ENCODE measurements at places on chromosomes 13 and 19.

DNA sequence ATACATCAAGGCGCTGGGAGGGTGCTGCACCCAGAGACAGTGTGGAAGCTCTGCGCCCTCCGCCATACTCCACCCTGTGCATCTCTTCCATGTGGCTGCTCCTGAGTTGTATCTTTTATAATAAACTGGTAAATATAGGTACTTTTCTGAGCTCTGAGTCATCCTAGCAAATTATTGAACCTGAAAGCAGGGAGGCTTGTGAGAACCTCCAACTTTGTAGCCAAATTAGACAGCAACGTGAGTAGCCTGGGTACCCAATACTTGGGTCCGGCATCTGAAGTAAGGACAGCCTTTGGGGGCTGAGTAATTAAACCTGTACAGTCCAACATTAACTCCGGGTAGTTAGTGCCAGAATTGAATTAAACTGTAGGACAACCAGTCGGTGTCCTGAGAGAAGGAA, 57.4 kb downstream of the RUBCNL start:
- DNase-seq = no peak

DNA sequence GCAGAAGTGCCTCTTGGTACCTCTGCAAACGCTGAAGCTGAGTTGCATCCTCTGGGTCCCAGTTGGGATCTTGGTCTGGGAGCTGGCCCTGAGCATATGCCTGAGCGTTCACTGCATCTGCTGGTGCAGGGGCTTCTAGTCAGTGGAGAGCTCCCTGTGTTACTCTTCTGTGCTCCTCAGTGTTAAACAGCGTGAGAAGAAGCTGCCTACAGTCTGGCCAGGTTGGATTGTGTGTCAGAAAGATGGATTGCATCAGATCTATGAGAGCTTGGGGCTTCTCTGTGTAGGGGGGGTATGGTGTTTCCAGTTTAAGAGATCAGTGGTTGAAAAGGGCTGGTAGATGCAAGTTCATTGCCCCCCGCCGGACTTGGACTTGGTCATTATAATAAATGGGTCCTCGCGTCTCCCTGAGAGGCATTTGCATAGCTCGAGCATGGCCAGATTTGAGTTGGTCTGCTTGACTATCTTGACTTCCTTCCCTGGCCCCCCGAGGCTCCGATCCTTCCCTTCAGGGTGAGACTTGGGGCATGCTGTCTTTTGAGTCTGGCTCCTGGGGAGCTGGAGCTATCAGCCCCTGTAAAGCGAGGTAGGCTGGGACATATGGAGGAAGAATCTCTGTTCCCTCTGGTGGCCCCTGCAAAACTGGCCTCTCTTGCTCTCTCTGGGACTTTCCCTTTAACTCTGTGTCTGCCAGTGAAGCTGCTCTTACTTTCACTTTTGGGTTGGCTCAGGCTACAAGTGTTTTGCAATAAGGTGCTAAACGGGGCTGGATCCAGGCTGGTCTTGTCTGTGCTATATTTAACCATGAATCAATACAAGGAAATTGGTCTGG, 52.9 kb downstream of the OR10H4 start:
- DNase-seq = peak; percentile 77

- DNase-seq = peak; percentile 46
These were observed 194.2 kb downstream of the RGCC start for GRCh38 chr13:41651413-41652058.

DNA sequence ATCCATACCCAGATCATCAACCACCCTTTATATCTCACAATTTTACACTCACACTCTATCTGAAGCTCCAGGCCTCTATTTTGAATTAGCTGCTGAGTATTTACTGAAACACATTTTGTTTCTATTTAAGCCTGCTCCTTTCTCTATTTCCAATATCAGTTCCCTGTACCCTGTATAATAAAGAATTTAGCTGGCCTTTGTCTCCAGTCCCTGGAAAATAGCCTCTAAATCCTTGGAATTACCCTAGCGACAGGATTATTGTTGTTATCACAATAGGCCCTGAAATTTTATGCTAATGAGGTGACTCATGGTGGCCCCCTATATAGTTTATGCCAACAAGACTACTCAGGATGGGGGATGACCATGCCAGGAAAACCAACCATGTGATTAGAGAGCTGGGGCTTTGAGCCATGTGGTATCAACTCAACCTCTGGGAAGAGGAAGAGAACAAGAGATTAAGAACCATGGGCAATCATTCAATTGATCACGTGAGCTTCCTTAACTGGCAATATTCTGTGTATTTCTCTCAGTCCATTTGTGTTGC, 72.7 kb downstream of the KATNAL1 start:
- DNase-seq = no peak

DNA sequence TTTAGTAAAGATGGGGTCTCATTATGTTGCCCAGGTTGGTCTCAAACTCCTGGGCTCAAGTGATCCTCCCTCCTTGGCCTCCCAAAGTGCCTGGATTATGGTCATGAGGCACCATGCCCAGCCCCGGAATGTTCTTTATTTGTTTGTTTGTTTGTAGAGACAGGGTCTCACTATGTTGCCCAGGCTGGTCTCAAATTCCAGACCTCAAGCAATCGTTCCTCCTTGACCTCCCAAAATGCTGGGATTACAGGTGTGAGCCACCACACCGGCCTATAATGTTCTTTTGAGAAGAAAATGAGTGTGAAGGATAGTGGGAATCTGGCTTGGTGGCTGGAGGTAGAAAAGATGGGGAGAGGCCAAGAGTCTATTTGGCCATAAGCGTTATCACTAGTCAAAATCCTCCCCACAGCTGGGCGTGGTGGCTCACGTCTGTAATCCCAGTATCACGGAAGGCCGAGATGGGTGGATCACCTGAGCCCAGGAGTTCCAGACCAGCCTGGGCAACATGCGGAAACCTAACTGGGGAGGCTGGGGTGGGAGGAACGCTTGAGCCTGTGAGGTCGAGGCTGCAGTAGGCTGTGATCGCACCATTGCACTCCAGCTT, 5.2 kb upstream of the BBC3 start:
- no peak for DNase-seq

DNA sequence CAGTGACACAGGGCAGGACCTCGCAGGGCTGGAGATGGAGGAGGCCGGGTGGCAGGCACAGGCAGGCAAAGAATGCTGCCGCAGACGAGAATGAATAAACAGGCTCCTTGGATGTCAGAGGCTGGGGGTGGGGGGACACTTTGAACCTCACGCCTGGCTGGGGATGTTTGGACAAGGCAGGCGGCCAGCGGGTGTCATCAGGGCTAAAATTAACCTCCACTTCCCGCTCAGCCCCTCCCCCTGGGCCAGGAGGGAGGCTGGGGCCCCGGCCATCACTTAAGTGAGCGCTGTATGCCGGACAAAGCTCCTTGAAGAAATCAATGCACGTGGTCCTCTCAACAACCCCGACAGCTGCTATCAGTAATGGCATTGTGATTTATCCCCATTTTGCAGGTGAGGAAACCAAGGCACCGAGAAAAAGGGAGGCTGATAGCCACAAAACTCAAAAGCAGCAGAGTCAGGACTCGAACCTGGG, 10.3 kb upstream of the FUT5 start:
- DNase-seq = peak; percentile 88

DNA sequence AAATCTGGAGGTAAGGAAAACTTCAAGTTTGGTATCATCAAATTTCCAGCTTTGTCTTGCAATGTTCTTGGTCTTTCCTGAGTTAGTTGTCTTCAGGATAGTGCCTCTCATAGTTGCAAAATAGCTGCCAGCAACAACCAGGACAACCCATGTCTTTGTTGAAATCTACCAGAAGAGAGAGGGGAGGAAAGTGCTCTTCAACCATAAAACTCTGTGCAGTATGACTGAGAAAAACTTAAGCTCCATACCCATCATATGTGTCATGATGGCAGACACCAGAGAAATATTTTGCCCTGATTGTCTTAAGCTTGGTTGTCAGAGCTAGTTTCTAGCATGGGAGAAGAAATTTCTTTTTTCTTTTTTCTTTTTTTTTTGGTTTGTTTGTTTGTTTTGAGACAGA, 103.3 kb downstream of the SPRY2 start:
- DNase-seq = peak; percentile 51

DNA sequence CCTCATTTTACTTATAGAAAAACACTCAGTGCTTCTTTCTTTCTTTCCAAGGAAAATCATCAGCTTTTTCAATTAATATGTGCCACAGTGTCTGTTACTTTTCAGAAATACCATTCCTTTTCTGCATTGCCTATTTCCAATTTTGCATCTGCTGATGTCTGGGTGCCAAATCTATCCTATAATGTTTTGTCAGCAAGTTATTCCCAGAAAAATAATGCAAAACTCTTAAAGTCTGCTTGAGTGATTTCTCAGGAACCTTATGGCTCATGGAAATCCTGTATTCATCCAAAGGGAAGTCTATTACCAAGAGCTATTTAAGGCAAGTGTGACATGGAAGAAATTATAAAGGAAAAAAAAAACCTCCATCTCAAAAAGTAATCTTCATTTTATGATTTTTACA, 224.4 kb downstream of the FGF14 start:
- DNase-seq = no peak

All from AG10803 (cell line).